ENCODE measurements at places on chromosomes 12 and 14.

- no peak for DNase-seq
Observed at GRCh38 chr12:93572712-93573551, 457 bp downstream of the SOCS2 start.

DNA sequence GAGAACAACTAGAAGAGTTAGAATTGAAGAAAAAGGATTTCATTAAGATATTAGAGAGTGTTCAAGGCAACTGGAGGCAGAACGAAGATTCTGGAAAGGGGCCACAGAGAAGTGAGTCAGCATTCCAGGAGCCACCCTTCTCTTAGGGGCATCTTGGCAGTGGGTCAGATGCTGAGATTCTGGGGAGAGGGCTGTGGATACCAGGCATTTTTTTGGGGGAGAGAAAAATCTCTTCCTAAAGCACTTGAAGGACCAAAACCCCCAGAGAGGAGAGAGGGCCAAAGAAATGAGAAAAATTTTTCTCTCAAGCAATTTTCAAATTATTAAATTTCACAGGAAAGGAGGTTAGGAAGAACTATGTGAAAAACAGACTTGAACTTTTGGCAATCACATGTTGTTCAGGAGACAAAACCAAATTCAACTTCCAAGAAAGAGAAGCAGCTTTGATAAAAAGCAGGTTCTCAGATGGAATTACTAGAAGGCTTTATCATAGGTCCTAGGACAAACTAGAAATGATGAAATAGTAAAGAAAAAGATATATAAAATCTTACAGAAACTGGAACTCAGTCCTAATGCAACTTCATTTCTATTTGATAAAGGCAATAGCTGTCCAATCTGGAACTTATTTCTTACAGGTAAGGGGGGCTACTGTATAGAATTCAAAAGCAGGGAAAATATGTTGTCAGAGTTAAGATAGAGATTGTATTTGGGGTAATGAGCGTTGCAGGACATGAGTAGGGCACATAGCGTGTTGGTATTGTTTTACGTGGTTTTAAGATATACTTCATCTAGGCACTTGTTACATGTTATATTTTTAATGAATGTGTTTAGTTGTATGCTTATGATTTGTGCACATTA, 1.1 kb upstream of the CLEC2D start:
- no peak for DNase-seq

DNA sequence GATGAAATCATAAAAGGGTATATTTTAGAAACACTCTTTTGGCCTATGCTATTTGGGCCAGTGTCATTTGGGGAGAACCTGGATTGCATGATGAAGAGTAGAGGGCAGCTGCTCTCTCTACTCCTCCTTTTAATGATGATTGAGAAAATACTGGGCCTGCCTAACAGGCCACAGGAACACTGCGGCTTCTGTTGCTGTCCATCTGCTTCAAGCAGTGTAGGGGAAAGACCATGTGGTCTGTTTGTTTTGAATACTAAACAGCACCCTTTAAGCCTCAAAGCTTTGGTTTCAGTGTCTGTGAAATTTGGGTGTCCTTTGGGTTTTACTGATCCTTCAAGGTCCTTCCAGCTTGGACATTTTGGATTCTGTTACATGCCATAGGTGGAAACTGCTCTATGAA, 78.0 kb downstream of the TTC6 start:
- DNase-seq, result no peak

DNA sequence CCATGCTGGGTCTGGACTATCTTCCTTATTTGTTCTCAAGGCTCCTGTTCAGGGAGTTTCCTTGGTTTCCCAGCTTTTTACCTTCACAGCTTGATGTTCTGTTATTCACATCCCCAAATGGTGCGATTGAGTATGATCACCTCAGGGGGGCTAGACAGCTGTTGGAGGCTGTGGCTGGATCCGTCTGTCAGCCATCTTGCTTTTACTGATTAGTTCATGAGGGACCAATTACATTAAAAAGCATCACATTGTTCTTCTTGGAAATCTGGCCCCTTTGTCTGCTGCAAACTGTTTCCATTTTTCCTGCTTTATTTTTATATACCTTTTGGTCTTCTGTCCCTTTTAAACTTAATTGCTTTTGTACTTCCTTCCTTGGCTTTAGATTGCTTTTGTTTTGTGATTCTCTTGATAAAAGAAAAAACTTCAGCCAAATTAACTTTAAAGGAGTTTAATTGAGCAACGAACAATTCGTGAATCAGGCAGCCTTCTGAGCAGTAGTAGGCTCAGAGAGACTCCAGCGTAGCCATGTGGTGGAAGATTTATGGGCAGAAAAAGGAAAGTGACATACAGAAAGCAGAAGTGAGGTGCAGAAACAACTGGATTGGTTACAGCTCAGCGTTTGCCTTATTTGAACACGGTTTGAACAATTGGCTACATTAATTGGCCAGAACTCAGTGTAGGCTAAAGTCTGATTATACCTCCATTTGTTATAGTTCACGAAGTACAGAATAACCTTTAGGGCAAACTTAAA, 208.7 kb downstream of the AEBP2 start:
- DNase-seq, result no peak

DNA sequence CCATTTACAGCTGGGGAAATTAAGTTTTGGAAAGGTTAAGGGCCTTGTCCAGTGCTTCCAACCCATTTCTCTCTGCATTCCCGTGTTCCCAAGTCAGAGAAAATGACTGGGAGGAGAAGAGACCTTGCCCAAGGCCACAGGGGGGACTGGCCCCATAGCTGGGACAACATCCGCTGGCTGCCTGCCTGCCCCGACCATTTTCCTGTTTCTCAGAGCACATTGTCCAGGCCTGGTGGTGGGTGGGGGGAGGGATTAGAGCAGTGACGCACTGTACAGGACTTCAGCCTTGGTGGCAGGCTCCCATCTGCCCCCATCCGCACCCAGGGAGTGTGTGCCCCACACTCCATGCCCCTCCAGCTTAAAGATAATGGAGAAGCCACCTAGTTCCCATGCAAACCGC, 27.7 kb downstream of the DIO3 start:
- no peak for DNase-seq

DNA sequence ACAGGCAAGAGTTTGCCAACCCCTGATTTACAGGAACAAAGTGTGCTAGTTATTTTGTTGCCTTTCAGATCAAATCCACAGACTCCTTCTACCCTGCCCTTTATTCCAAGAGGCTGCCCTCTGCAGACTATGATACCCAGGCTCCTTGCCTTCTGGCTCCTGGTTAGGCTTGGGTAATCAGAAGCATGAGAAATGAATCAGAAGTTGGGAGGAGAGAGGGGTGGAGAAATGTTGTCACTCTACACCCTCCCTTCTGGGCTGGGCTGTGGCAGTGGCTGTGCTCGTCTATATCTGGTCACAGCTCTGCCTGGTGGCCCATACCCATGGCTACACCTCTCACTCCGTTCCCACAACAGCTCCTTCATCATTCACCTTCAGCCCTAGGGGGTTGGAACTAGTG, 204.6 kb upstream of the PLXNC1 start:
- no peak for DNase-seq

- DNase-seq, result no peak
Observed at GRCh38 chr14:67485501-67486095, 2.9 kb downstream of the TMEM229B start.

DNA sequence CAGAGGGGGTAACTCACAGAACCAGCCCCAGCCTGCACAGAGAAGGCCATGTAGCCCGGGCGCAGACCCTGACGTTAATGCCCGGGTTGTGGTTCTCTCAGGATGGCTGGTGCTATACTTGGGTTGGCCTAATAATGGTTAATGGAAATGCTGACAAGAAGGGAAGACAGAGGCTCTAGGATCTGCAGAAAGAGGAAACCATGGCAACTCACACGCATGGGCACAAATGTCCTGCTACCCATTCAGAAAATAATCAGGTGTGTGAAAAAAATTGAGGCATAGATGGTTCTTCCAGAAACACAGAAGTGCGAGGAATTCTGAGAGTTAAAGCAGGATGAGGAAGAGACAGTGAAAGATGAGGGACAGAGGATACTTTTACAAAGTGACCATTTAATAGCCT, 33.8 kb downstream of the APPL2 start:
- DNase-seq, result no peak

DNA sequence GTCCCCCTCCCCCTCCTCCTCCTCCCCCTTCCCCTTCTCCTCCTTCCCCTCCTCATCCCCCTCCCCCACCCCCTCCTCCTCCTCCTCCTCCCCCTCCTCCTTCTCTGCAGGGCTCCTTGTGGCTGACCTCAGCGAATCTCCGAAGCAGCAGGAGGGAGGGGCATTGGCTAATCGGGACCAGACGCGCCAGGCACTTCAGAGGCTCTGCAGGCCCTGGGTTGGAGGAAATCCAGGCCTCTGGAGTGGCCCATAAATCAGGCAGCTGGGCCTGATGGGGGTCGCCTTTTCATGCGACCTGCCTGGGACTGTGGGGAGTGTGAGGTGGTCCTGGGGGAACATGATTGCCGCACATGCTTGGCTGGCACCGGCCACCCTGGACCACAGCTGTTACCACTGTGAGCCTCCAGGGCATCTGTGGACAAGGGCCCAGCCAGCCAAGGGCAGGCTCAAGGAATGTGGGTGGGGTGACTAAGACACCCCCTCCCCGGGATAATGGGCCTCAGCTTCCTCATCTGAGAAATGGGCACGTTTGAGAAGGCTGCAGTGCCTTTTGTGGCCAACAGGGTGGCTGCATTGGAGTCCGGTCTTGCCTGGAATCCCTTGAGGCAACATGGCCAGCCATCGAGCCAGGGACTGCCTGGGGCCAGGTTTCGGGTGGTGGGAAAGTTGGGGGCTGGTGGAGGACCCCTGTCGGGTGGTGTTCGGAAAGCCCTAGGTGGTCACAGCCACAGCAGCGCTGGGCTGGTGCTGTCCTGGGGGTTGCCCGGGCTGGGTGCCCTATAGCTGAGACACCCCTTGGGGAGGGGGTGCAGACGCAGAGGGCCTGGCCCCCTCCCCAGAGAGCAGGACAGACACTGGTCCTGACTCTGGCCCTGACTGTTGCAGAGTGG, 12.0 kb downstream of the KIF26A start:
- no peak for DNase-seq

DNA sequence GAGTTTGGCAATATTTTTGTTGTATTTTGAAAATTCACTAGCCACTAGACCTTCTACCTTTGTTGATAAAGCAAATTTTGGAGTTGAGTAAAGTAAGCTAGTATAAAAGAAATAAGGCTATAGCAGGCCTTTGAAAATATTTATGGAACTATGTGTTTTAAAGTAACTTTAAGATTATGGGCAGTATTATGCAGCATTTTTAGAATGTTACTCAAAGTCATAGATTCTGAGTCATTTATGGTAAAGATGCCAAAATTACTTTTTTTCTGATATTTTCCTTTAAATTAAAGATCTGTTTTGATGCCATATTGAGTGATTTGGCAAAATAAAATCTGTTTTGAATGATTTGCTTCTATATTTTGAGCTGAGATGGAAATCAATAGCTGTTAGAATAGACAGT, 57.2 kb downstream of the SYNE2 start:
- DNase-seq, result no peak

GRCh38 chr12:72676556-72676955, 404.4 kb downstream of the TRHDE start:
- no peak for DNase-seq

- DNase-seq, result no peak
Observed at GRCh38 chr12:131389054-131390013, 321.6 kb upstream of the SFSWAP start.

- DNase-seq, result no peak
Observed at GRCh38 chr14:24070285-24071143, 848 bp upstream of the CPNE6 start.

GRCh38 chr12:51460519-51460918, 35.9 kb downstream of the SLC4A8 start:
- no peak for DNase-seq
